AG08395 (cell line): ENCODE measurements at places on chromosomes 16 and 17.
A peak's percentile ranks its signal among the peaks of the same experiment; 100 is the strongest.

GRCh38 chr17:48970865-48971687 is 2.7 kb upstream of the GIP start:
- no peak for DNase-seq

DNA sequence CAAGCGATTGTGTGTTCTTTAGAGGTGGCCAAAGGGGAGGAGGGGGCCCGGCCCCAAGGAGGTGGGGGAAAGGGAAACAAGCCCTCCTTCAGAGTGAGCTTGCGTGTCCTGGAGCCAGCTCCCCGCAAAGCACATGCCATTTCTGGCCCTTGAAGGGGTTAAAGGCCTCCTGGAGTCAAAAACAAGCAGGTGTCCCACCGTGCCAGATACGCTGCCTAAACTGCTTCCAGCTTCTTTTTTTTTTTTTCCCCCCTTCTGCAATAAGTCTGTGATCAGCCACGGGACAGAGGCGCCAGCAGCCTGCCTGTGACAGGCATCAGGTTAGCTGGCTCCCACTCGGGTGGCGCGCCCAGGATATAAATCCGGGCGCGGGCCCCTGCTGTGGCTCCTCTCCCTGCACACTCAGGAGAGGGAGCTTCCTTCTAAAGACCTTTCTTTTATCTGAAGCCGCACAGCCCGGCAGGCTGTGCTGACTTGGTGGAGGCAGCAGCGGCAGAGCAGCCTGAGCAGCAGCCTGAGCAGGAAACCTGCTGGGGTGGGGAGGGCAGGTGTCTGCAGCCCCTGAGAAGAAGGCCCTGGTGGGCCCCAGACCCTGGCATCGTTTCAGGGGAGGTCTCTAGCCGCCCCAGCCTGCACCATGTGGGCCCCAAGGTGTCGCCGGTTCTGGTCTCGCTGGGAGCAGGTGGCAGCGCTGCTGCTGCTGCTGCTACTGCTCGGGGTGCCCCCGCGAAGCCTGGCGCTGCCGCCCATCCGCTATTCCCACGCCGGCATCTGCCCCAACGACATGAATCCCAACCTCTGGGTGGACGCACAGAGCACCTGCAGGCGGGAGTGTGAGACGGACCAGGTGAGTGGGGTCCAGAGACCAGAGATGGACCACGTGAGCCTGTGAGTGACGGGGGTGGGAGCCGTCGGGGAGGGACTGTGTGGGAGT is at the start of gene WFIKKN2:
WFIKKN2 (plus strand) TSS at position 286 of the 934 bp plus-strand sequence; CDS start at position 638, 352 bp downstream.
- no peak for DNase-seq

DNA sequence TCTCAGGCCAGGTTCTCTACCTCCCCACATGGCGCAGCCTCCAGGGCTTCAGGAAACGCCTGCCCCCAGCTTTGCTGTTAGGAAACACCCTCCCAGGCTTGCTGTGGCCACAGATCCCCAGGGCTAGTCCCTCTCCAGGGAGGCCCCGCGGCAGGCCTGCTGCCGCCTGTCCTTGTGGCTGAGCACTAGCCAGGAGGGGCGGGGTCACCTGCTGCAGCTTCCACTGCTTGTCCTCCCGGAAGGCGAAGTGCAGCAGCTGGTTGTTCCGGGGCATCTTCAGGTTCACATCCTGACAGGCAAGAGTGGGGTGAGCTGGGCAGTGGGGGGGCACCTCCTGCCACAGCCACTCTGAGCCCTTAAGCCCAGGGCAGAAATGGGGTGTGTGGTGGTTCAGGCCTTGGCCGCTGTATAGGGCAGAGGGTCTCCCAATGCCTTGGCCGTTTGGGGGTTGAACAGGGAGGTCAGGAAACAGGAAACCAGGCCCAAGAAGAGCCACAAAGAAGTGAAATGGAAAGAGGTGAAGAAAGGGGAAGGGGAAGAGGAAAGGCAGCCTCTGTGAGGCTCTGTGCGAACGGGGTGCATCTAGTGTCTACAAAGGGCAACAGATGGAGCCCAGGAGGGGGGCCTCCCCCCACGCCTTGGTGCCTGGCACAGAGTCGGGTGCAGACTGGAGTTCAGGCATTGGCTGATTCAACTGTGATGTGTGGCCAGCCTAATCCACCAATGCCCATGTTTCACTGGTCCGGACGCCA is 2.0 kb downstream of the ROGDI start:
- DNase-seq: no peak

GRCh38 chr17:78697122-78697521 is 85.0 kb downstream of the CYTH1 start:
- no peak for DNase-seq

DNA sequence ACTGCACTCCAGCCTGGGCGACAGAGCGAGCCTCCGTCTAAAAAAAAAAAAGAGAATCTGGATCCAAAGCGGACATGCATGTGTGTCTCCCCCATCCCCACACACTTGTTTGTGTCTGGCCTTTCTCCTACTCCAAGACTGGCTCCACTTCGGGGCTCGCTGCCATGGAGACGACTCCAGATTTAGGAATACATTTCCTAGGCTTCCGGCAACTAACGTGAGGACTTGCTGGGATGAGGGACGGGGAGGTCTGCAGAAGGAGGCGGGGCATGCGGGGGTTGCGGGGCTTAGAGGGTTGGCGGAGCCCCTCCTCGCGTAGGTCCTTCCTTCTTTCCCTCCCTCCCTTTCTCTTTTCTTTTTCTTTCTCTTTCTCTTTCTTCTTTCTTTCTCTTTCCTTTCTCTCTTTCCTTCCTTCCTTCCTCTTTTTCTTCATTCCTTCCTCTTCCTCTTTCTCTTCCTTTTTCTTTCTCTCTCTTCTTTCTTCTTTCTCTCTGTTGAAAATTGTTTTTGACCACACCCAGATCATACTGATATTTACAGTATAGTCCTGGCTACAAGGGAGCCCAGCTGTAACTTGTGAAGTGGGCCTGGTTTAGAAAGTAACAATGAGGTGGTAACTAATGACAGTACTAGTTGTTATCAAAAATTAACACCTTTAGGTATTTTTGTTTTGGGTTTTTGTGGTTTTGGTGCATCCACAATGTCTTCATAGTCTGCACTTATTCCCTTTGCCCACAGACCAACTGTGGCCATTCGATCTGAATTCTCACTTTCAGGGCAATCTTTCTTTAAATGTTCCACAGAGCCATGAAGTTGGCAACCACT is 25.2 kb downstream of the MIS12 start:
- DNase-seq: no peak

DNA sequence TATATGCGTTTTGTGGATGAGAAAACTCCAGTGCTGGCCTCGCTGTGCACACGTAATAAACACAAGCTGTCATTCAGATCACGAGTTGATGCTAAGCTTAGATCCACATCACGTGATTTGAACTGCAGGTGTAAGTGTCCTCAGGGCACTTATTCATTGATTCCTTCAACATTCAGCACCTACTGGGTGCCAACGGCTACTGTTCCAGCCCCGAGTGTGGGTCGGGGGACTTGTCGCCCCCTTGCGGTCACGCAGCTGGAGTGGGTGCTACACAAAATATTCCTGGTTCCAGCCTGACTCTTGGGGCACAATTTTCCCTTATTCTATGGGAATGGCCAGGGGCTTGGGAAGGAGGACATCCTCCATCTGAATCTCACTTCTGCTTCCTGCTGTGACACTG is 29.9 kb upstream of the GINS2 start:
- DNase-seq: peak; percentile 19

- DNase-seq: peak; percentile 85
Observed at GRCh38 chr17:17919169-17920107, 52.8 kb downstream of the TOM1L2 start.

DNA sequence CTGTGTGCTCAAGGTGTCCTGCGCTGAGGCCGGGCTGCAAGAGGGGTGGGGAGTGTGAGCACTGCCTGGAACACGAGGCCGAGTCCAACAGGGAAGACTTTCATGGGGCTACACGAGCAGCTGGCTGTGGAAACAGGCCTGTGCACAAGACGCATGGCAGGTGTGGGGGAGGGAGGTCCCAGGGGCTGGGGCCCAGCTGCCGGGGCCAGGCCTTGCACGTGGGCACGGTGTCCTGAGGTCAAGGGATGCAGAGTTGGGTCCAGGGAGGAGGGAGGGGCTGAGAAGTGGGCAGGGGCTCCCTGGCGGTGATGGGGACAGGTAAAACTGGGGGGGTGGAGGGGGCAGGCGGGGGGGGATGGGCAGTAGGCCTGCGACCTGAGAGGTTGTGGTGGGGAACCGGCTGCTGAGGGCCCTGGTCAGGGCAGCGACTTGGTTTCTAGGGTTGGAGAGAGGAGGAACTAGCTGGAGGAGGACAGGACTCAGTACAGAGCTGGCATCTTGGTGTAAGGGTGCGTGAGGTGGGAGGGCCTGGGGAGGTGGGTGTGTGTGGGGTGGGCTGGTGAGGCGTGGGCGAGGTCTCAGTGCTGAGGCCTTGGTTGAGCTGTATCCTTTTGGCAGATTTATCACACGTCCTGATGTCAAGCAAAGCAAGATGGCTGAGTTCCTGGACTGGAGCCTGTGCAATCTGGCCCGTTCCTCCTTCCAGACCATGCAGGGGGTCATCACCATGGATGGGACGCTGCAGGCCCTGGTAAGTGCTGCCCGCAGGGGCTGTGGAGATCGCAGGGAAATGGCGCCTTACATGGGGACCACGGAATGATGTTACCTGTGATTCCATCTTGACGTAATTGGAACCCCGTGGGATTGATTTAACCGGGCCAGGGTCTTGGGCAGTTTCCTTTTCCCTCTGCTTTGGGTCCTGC is 29.4 kb downstream of the TBCD start:
- DNase-seq: no peak

DNA sequence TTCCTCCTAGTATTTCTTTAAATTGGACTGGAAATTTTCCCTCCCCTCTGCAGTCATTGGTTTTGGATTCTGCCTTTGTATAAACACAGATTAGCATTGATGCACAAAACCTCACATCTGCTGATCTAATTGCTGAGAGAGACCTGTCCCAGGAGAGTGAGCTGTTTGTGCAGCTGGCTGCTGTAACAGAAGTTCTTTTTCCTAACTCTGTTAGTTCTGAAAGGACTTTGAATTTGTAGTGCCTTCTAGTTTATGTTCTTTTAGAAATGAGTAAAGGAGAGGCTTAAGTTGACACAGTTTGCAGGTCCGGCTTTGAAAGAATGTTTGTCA is 45.2 kb upstream of the KPNB1 start:
- DNase-seq: no peak

DNA sequence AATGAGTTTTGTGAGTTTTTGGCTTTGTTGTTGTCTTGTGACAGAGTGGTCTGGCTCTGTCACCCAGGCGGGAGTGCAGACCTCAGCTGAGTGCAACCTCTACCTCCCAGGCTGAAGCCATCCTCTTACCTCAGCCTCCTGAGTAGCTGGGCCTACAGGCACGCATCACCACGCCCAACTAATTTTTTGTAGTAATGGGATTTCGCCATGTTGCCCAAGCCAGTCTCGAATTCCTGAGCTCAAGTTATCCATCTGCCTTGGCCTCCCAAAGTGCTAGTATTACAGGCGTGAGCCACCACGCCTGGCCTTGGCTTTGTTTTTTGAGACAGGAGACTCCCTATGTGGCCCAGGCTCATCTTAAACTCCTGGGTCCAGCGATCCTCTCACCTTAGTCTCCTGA is 15.1 kb downstream of the CRK start:
- no peak for DNase-seq

GRCh38 chr16:3576211-3576610 is 992 bp downstream of the NLRC3 start:
- no peak for DNase-seq

- peak; percentile 69 for DNase-seq
Observed at GRCh38 chr17:45345554-45346215, 28.9 kb upstream of the MAP3K14 start.

GRCh38 chr17:49738456-49739163 is 25.3 kb downstream of the FAM117A start:
- DNase-seq: no peak
